T-helper 17 cell (primary cell): ENCODE measurements at places on chromosomes 2 and 18.

GRCh38 chr2:45992021-45992740 lies 305.0 kb upstream of the EPAS1 start:
- DNase-seq: no peak

DNA sequence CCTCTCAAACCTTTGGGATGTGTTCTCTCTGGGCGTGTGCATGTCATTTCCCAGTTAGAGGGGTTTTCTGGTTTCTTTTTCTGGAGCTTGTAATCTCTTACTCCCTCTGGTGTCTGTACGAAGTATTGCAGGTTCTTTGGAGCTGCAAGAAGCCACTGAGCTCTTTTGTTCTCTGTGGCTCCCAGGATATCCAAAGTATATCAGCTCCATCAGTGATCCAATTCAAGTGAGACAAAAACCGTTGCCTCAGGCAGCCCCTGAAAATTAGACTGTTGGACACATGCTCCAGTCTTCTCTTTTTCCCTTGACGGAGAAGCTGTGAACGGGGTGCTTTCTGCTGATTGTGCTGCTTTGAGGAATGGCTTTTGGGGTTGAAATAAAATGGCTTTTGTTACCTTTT lies 59.0 kb upstream of the LDLRAD4 start:
- no peak for DNase-seq

DNA sequence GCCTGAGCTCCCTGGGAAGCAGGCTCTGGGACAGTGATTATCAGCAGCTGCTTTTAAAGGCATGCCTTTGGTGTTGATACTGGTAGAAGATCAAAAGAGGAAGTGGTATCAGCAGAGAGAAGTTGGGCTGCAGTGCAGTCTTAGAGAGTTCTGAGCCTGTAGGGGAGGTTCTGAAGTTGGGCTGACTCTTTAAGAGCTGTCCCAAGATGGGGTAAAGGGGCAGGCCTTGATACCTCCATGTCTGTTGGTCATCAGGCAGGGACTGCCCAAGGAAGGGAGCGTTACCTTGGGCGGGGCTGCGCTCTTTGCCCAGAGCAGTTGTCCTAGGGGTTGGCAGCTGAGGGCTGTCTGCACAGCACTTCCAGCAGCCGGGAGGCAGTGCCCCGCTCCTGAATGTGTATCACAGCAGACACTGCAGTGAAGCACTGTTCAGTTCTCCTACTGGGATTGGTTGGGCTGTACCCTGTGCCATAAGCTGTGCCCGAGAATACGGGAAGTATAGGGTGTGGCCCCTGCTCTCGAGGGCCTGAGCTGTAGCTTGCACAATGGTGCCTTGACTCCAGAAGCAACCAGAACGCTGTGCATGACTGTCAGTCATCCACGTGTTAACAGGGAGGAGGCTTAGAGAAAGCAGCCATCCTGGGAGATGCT lies 177.0 kb downstream of the CTIF start:
- DNase-seq: no peak

GRCh38 chr2:46549166-46549844 lies 69.9 kb downstream of the TMEM247 start:
- DNase-seq: no peak

DNA sequence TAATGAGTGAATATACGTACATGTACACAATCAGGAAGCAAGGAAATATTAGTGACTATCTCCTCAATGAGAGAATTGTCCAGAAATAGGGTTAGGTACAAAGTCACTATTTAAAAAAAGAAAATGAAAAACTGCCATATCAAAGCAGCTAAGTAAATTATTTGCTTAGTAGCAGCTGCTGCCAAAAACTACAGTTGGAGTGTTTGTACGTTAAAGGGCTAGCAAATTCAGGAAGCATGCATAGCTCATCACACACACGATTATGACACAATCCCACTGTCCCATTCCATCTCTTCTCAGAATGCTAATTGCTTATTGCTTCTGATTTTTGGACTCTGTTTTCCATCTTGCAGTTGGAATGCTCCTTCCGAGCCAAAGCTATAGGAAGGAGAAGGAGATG lies 2012.5 kb upstream of the LRRTM1 start:
- DNase-seq: no peak

GRCh38 chr2:144102386-144102785 lies 417.5 kb downstream of the ZEB2 start:
- DNase-seq: no peak

DNA sequence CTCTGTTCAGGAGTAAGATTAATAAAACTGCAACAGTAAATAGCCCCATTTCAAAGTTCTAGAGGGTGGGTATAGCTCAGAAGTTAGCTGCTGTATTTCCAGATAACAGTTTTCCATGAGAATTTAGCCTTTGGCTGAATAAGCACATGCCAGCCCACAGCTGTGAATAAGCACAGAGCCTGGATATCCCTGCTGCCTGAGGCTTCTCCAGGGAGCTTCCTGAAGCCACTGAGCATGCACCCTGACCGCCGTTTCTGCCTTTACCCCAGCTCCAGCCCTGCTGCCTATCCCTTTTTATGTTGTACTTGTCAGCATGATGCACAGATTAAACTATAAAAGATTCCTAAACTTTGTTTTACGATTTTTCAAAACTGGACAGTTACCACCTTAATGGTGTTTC lies 85.3 kb downstream of the FEZ2 start:
- DNase-seq: no peak

- no peak for DNase-seq
Observed at GRCh38 chr18:45651275-45651674, 36.0 kb downstream of the SLC14A2 start.

GRCh38 chr18:70454704-70455322 lies 166.0 kb downstream of the SOCS6 start:
- no peak for DNase-seq

DNA sequence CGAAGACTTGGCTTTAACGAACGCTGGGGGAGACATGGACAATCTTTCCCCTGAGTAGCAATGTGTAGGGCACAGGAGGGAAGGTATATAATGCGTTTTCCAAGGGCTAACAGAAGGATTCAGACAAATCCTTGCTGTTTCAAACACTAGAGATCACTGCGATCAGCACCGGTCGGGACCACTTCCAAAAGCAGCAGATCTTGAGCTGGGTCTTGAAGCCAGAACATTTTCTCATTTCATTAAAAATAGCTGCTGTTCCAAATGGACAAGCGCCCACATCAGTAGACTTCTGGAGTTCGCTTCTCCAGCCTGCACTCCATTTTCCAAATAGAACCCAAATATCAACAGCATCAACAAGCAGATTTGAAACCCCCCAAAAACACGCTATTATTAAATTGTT lies 65.1 kb upstream of the MAPRE2 start:
- no peak for DNase-seq

GRCh38 chr2:216862628-216863398 lies 2.9 kb upstream of the TNP1 start:
- DNase-seq: no peak

DNA sequence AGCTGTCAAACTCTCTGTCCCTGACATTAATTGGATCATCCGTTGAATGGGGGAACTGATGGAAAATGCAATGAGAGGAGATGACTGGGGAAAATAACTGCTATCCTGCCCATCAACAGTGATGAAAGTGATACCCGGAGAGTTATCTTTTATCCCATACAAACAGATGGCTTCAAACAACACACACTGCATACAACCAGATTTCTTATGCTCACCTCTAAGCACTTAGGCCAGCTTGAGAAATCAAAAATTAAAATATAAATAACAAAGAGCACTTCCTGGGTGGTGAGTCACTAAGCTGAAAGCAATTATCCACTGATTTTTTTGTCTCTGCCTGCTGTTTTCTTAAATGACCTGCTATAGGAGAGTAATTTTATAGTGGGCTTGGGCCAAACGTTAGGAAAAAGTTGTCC lies 237.6 kb upstream of the RGPD4 start:
- DNase-seq: no peak

DNA sequence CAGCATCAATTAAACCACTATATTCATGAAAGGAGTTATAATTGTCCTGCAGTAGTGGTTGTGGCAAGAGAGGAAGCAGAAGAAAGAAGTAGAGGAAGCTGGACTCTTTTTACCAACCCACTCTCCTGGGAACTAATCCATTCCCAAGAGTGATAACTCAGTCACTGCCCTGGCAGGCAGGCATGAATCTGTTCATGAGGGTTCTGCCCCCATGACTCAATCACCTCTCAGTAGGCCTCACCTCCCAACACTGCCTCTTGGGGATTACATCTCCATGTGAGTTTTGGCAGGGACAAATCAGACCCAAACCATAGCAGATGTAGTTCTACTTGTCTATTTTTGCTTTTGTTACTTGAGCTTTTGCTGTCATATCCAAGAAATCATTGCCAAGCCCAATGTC lies 232.7 kb upstream of the MAP2 start:
- DNase-seq: no peak

DNA sequence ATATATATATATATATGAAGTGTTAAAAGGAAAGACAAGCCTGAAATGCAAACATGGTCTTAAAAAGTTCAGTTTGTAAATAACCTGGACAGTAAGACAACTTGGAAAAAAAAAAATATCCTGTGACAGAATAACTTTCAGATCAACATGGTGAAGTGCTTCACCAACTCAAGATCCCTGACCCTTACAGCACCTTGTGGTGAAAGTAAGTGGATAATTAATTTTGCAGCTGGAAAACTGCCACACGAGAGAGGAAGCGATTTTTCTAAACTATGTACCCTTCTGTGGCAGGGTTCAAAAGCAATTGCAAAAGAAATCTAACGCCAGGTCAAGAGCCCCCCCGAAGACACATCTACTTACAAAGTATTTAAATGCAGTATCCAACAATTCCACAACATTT lies 95.8 kb downstream of the PAX3 start:
- no peak for DNase-seq

DNA sequence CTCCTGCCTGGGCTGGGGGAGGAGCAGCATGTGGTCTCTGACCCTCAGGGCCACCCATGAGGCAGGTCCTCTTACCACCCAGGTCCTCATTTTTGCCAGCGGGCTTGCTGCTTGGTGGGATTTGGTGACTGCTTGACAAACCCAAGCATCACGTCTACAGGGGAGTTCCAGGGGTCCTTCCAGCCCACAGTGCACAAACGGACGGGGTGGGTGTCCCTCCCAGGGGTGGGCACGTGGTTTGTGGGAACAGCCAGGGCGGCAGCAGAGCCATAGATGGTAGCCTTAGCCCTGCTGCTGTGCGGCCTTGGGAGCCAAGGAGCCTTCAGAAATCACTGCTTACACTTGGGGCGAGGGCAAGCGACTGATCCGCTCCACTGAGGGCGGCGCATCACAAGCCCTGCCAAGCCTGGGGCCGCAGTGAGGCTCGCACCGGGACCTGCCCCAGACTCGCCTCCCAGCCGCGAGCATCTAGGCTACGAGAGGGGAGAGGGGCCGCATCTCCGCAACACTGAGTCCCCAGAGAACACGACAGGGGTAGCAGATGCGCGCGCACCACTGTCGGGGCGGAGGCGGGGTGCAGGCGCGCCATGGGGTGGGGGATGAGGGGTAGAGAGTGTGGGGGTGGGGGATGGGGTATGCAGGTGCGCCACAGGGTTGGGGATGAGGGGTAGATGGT lies 36.9 kb downstream of the SNED1 start:
- DNase-seq: peak; percentile 50

- no peak for DNase-seq
Observed at GRCh38 chr2:241461693-241462677, 46.4 kb downstream of the STK25 start.

GRCh38 chr2:175309799-175310198 lies 128.3 kb upstream of the ATP5MC3 start:
- no peak for DNase-seq

DNA sequence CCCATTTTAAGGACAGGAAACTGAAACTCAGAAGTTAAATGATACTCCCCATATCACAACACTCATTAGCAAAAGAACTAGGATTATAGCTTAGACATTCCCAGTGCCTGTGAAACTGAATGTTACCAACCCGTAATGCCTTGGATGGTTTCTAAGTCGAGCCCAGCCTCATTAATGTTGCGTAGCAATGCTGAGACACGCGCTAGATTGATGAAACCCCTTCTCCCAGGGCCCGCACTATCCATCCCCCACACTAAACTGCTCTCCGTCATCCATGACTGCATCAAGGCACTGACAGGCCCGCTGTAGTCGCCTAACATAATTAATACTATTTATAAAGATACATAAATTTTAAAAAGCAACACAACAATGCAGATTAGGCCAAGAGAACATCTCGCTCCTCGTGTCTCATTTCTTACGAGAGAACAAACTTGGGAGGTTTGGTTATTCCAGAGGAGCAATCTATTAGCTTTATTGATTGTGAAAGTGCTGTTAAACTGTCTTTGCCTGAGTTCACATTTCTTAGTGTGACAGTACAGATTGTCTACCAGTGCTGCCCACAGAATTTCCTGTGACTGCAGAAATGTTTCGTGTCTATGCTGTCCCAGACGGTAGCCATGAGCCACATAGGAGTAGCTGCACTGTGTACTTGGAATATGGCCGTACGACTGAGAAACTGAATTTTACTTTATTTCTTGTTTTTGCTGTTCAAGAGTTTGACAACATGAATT lies 312.2 kb upstream of the RAB12 start:
- no peak for DNase-seq

GRCh38 chr2:62475172-62476011 lies 30.6 kb downstream of the TMEM17 start:
- no peak for DNase-seq

GRCh38 chr18:76441002-76441667 lies 53.9 kb downstream of the ZNF516 start:
- DNase-seq: no peak

GRCh38 chr2:195269220-195269619 lies 387.8 kb upstream of the SLC39A10 start:
- DNase-seq: no peak

GRCh38 chr2:1601067-1601412 lies 143.3 kb downstream of the PXDN start:
- no peak for DNase-seq
